CD4-positive, alpha-beta T cell treated with Interleukin-2 at 100 ng/mL for 4 hours (primary cell): ENCODE measurements at places on chromosomes 12 and 14.

DNA sequence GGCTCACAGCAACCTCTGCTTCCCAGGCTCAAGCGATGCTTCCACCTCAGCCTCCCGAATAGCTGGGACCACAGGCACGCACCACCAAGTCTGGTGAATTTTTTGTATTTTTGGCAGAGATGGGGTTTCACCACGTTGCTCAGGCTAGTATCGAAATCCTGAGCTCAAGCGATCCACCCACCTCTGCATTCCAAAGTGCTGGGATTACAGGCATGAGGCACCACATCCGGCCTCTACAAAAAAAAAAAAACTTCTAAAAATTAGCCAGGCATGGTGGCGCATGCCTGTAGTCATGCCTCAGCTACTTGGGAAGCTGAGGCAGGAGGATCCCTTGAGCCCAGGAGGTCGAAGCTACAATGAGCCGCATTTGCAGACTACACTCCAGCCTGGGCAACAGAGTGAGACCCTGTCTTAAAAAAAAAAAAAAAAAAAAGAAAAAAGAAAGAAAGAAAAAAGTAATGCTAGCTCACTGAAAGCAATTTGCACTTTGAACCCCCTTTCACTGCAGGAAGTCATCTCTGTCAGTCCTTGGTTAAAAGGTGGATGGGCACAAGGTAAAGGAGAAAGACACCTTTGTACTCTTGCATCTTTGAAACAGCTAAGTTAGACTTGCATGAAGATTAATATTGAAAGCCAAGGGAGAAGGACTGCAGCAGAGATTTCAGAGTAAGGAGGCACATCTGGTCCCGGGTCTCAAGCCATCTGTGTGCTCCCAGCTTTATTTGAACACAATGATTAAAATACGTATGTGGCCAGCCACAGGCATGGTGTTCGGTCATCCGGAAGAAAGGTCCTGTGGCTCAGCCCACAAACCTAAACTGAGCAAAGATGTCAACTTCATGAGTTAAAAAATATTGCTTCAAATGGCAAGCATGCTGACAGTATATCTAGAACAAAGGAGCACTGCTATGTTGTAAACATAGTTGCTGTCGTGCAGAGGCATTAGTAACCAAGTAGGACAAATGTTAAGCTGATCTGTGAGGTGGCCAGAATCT is 103.8 kb upstream of the HMGA2 start:
- no peak for DNase-seq

DNA sequence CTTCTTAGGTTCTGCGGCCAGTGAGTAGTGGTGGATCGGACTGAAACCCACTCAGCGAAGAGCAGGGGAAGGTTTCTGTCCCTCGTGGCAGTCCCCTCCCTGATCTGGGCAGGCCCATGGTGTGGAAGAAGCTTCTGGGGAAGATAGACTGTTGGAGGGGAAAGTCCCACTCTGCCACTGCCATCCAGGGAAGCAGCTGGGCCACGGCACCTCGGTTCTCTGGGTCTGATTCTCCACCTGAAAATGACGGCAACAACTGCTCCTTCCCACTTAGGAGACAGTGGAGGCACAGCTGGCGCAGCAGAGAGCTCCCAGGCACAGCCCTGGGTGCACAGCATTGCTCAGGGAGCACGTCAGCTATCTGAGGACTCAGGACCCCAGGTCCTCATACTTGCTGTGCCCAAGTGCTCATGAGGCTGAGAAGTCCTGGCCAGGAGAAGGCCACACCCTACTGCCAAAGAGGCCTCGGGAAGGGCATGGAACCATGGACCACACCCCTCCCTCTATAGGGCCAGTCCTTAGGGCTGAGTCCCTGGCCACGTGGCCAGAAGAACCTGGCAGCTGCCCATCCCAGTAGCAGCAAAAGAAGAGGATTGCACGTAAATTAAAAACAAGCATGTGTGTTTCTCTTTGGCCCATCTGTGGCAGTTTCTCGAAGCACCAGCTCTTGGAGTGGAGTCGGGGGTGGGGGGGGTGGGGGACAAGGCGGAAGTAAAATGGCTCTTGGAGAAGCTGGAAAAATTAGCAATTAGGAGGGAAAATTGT is 85.3 kb upstream of the BCL11B start:
- DNase-seq, result no peak

DNA sequence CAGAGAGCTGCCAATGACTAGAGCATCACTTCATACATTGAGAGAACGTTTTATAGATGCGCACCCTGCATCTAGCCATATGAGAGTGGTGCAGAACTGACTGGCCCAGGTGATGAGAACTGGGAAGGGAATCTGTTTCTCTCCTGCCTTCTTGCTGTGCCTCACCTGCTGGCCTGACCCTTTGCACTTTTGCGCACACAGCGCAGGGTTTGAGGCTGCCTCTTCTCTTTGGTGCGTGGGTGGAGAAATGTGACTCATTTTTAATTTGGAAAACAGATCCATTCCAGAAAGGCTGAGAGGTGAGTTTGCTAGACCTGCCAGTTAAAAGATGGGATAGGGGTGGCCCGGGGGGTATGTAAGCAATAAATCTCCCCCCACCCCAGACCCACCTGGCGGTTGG is 453 bp upstream of the ESRRB start:
- DNase-seq, result no peak

DNA sequence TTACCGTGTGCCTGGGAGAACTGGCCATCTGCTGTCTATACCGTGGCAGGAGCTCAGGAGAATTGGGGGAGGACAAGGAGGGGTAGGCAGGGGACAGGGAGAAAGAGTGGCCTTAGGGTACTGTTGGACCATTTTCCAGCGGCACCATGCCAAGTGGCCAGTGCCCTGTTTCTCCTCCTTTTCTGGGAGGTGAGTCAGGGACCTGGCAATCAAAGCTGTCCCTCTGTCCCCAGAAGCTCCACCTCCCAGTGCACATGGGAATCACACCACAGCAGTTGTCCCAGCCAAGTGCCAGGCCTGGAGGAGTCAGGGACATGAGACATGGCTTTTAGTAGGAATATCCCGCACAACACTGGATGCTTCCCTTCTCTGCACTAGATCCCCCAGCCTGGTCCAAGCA is 118.0 kb downstream of the GCH1 start:
- no peak for DNase-seq

DNA sequence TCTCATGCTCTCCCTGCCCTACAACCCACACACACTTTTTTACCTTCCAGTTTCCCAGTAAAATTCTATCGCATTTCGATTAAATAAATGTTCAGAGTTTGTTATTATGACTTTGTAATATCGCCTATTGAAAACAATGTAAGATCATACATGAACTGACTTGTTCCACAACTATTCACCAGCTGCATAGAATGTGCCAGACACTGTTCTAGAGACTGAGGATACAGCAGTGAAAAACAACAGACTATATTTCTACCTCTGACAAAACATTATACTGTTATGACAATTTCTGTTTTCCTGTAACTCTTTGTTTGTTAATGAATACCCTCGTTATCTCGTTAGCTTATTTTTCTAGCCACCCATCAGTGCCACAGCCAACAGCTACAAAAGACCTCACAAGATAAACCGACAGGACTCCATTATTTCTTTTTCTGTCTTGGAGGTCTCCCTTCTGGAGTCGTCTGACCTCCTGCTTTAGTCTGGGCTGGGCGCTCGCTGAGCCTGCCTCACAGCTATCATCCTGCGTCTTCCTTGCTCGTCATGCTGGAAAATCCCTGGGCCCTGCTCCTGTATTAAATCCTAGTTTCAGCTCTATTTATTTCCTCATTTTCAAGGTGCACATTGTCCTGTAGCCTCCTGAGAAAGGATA is 498.9 kb downstream of the DIO2 start:
- DNase-seq, result no peak

DNA sequence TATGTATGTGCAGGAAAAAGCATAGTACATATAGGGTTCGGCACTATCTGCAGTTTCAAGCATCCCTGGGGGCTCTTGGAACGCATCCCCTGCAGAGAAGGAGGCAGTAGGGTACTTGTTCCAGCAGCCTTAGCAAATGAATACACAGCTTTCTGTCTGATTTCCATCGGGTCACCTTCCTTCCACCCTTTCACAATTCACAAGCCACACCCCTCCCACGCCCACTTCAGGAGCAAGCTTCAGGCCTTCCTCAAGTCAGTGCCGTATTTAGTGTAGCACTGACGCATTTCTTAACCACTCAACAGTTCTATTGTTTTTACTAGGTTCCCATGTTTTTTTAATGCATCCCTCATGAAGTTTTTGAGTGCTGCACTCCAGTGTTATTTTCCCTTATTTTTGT is 64.2 kb downstream of the CLMN start:
- no peak for DNase-seq
